Hematopoietic multipotent progenitor cell treated with erythropoietin and hydrocortisone succinate and interleukin-3 and kit ligand, for 6 days (in vitro differentiated cells): ENCODE measurements at places on chromosomes 5 and 9.

DNA sequence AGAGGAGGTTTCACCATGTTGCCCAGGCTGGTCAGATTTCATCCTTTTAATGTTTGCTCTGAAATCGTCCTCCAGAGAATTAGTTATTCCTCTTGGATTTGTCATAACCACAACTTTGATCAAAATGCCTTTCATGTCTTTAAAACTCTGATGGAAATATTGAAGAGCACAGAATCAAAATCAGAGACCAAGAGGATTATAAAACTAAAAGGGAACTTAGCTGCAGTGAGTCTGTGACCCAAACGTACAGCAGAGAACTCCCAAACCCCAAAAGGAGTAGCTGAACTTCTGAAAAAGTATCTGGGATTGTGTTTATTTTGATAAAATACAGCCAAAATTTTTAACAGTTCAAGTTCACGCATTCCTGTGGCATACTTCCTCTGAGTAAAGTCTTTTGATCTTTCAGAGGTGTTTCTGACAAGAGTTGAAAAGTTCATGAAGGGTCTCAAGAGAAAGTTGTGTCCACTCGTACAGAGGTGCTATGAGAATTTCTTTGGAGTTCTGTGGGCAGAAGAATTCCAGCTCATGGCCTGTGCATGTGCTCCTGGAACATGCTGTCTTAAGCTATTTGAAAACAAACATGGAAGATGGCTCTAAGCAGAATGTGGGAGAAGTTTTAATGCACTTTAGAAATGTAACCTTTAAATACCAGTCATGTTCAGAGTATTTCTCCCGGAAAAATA lies 124.0 kb downstream of the ESM1 start:
- DNase-seq, result no peak

DNA sequence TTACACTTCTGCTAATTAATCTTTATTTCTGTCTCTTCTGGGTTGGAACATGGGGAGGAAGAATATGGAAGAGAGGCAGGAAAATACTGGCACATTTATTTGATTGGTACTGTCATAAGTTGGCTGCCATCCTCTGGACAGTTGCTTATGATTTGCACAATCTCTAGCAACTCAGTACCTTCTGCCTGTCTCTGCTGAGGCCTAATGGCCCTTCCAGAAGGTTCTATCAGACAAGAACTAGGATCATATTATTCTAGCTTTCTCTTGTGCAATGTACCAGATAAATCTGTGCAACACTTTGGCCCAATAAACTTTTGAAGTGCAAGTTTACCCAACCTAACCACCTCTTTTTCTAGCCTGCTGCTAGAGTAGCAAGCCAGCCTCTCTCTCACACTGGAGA lies 335.0 kb downstream of the ARRDC3 start:
- no peak for DNase-seq

GRCh38 chr9:26682796-26683496 lies 209.7 kb downstream of the CAAP1 start:
- no peak for DNase-seq

DNA sequence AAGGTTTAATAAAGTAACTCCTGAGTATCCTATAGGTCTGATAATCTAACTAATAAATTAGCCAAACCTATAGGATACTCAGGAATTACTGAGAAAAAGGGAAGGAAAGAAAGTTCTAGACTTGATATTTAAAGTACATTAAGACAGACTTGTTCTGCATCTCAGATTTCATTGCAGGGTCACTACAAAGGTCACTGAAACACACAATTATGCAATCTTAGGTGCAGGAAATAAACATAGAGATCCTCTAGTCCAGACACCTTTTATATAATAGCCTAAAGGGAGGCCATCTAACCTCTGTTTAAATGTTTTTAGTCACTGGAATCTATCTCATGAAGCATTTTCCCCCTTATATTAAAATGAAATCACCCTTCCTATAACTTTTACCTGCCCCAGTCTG lies 1215.7 kb downstream of the MAT2B start:
- no peak for DNase-seq

DNA sequence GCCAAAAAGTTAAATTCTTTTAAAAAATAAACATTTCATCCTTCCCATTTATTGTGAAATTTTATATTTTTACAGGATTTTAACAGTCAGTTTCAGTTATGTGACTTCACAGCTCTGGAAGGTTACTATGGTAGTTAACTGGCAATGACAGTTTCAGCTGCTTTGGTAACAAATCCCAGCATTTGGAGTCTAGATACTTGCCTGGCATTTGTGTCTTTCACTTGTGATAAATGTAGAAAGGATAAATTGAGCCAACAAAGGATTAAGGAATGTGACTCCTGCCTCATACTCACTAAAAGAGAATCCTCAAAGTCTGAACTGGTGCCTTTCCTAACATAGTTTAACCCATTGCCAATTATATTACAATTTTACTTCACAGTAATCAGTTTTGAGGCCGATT lies 315.5 kb downstream of the FER start:
- no peak for DNase-seq

- no peak for DNase-seq
Measured at GRCh38 chr5:23629396-23629795, 122.0 kb downstream of the PRDM9 start.

- peak; percentile 81 for DNase-seq
Measured at GRCh38 chr9:89597711-89598362, 7.0 kb upstream of the GADD45G start.

- no peak for DNase-seq
Measured at GRCh38 chr5:97478483-97478882, 295.4 kb upstream of the RIOK2 start.

- no peak for DNase-seq
Measured at GRCh38 chr5:147169399-147169798, 65.4 kb upstream of the STK32A start.

GRCh38 chr5:160899735-160900134 lies 47.7 kb upstream of the ATP10B start:
- DNase-seq, result no peak

GRCh38 chr9:133207021-133207531 lies 2.0 kb downstream of the OBP2B start:
- no peak for DNase-seq

DNA sequence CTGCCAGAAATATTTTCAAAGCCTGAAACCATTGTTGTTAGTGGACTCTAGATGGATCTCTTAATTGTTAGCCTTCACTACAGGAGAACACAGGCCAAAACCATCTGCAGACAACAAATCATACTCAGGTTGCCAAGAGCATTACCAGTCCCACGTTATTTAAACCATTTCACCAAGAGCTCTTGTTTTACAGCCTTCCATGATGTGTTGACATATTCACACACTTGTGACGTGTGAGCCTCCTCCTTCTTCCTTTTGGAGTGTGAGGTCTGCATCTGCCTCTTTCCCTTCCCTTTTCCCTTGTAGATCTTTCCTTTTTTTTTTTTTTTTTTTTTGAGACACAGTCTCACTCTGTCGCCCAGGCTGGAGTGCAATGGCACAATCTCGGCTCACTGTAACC lies 279.0 kb downstream of the AUH start:
- DNase-seq, result no peak

GRCh38 chr9:34098307-34098706 lies 28.2 kb downstream of the DCAF12 start:
- no peak for DNase-seq

DNA sequence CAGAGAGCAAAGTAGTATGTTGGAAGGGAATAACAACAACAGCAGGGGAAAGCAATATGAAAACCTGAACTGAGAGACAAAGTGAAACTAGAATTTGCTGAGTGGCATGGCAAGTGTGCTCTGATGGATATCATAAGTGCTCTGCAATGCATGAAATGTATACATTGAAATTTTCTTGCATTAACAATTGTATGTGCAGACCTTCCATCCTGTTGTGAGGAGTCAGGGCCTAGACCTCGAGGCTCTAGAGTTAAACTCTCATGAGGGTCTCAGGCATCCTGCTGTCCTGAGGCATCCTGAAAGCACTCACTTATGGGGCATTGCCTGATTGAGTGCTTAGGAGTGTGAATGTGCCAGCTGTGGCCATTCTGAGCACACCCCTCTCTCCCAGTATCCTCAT lies 1.1 kb downstream of the ECM2 start:
- no peak for DNase-seq

DNA sequence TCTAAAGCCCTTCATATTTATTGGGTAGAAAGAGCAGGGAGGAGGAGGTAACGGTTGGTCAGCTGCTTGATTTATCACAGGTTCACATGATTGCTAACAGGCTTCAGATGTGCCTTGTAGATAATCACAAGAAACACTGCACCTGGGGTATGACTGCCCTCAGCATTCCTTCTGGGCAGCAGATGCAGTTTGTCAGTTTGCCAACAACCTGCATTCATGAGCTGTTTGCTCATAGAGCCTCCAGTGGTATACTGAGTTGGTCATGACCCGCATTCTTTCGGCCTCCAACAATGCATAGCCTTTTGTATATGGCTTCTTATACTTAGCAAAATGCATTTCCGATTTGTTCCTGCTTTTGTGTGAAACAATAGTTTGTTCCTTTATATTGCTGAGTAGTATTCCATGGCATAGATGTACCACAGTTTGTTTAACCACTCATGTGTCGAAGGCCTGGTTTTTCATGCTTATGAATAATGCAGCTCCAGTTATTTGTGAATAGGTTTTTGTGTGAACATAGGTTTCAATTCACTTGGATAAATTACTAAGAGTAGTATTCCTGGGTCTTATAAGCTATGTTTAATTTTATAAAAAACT lies 83.6 kb downstream of the ARHGEF28 start:
- DNase-seq, result no peak

DNA sequence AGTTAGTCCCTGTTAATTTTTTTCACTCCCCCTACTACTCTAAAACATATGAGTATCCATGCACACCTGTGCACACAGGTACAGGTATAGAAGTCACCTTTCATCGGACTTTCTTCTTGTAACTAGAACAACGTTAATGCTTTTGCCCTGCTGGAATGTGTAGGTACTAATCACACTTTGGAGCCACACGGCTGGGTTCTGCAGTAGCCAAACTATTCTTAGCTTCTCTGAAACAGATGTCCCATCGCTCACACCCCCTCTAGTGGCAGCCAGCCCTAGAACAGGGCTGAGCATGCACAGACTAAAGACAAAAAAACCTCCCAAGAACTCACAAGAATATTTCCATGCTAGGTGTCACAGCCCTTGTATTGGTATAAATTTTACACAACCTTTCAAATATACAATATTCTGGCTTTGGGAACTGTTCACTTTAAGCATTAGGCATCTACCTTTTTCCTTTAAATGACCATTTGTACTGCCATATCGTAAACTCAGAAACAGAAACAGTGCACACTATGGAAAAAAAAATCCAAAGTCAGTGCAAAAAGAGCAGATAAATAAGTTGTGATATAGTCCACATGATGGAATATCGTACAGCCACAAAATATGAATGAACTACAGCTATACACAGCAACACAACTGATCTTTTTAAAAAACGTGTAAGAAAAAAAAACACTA lies 64.0 kb downstream of the RETREG1 start:
- DNase-seq, result peak; percentile 73

- no peak for DNase-seq
Measured at GRCh38 chr5:137215261-137215660, 283.9 kb downstream of the SPOCK1 start.

DNA sequence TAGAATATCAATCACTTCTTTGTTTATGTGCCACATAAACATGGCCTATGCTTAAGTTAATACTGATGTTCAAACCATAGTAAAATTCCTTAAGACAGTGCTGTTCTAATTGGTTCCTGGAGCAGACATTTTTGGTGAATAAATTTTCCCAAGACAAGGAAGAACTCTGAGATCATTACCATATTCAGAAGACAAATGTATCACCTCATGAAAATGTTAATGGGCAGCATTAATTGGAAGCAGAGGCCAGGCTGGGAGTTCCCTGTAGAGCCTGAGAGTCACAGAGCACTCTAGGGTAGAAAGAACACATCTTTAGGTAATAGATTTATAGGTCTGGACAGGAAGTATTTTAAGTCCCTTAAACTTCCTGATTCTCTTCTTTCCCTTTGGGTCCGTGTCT lies 240.2 kb downstream of the MAN2A1 start:
- no peak for DNase-seq

DNA sequence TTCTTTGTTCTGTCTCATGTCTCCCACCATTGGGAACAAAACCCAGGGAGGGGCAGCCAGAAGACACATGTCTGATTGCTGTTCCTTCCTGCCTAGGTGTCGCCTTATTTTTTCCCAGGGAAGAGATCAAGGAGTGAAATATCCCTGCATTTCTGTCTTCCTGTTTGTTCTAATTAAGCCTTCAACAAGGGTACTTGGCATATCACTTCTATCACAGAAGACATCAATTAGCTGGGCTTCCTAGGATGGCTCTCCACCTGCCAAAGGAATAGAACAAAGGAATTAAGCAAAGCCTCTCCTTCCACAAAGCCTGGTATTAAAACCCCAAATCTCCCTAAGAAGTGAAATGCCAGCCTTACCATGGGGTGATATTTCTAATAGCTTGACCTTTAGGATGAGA lies 299.5 kb upstream of the CD180 start:
- no peak for DNase-seq

DNA sequence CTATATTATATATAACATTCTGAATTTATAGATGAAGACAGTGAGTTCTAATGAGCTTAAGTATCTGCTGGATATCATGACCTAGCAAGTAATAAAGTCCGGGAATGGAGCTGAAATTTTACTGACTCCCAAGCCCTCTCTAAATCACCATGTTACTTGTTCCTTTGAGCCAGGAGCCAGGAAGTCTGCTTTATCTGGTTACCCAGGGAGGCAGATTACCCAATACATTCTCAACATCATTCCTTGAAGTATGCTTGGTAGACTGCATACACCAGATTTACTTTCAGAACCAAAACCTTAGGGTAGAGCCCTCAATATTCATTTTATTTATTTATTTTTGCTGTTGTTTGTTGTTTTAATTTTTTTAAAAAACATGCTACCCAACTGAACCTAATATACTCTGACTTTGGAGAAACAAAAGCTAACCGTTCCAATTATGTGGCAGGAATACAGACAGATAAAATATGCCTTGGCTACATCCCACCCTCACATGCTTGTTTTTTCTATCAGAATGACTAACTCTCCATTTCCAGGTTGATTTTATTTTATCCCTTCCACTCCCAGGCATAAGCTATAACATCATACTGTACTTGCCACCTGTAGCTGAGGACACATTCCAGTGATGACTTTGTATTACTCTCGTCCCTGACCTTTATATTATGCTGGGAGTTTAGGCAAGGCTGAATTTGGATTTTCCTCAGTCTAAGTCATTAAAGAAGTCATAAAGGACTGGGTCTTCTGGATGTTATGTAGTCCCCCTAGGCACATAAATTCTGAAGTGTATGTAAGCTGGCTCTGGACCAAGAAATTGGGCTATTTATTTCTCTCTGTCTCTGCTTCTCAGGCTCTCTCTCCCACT lies 82.0 kb downstream of the YIPF5 start:
- DNase-seq, result no peak

DNA sequence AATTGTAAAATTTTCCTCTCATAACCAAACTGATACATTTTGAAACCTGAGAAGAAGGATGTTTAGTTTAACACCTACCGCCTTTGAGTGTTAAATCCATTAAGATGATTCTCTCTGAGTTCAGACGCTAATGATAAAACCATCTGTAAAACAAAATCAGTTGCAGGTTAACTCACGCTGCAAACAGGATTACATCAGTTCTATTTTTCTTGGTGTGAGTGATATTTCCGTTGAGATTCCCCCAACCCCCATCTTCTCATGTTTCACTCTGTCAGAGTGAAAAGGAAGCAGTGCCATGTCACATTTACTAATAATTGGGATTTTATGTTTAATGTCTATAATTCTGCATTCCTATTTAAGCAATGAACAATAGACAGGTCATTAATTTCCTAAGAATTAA lies 146.5 kb downstream of the FANCC start:
- DNase-seq, result no peak

GRCh38 chr9:33129886-33130881 lies 37.0 kb downstream of the B4GALT1 start:
- peak; percentile 40 for DNase-seq

- no peak for DNase-seq
Measured at GRCh38 chr5:144368556-144368955, 197.9 kb downstream of the KCTD16 start.

GRCh38 chr9:81827616-81828296 lies 100.5 kb upstream of the SPATA31D4 start:
- DNase-seq, result no peak
